ENCODE measurements at places on chromosomes 11 and 22.

DNA sequence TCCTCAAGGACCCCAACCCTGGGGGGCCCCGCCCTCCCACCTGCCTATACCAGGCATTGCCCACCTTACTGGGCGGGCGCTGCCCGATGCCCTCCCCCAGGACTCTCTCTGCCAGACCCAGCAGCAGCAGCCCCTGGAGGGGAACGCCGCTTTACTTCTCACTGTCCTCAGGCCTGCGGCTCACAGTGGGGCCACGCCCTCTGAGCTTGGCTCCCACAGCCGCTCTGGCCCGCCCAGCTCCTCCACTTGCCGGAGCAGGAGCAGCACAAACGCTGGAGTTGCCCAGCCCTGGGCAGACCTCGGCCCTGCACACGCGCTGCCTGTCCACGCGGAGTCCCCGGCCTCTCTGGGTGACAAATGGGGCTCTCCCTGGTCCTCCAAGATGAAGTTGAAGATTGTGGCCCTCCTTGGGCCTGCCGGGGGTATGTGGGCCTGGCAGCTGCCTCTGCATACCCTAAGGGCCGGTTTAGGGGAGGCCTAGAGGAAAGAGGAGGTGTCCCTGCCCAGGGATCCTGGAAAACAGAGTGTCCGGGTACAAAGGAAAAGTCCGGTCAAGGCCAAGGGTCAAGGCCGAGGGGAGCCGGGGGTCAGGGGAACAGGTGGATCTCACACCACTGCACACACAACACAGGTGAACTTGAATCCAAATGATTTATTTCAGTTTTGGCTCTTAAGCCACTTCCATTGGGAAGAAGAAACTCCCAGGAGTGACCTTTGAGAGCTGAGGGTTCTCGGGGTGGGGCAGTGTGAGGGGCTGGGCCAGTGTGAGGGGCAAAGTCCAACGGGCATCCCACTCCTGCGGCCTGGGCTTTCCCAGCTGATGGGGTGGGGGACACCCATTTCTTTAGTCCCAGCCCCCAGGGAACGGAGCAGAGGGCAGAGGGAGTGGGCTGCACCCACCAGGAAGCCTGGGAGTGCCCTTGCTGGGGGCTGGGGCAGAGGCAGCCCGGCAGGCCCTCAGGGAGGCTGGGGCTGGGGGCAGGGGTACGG lies 674 bp upstream of the BAIAP2L2 start:
- no peak for DNase-seq

DNA sequence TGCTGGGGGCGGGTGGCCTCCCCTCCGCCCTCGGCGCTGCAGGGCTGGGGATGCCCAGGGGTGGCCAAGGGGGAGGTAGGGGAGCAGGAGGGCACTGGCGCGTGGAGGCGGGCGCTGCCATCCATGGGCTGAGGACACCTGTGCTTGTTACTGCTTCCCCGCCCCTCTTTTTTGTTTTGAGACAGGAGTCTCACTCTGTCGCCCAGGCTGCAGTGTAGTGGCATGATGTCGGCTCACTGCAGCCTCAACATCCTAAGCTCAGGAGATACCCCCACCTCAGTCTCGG lies 683 bp upstream of the FADS3 start:
- no peak for DNase-seq

- no peak for DNase-seq
Measured at GRCh38 chr11:16313846-16314245, 42.5 kb downstream of the SOX6 start.

- no peak for DNase-seq
Measured at GRCh38 chr22:44776605-44777363, 24.4 kb downstream of the ARHGAP8 start.

- no peak for DNase-seq
Measured at GRCh38 chr11:10327254-10327653, 22.4 kb downstream of the ADM start.

All from non-pigmented ciliary epithelial cell (primary cell).